Glutamatergic neuron (in vitro differentiated cells): ENCODE measurements at places on chromosomes 12 and 14. TPM values are rescaled to one million over a fixed set of nuclear protein-coding genes. Genes with fewer than 3 reads are reported as not detected.

The MDGA2 gene
- 0.39 TPM for total RNA-seq

DNA sequence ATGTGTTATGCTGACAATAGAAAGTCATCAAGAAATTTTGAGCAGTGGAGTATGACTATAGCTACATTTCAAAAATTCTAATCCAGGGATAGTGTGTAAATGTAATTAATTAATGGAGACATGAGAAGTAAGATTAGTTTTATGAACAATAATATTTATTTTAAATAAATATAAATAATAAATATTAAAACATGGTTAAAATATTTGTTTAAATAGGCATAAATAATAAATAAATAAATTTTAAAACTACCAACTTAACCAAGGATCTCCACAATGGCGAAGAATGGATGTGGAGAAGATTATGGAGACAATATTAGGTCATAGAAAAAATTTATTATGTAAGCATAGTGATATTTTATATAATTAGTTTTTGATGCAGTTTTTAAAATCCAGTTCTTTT, 588.2 kb upstream of the NOVA1 start:
- H3K27ac ChIP-seq: no peak overlapping the region
- no peaks in the 10 kb centered on the region for H3K27me3 ChIP-seq
- DNase-seq: no peak
- H3K36me3 ChIP-seq: no peaks in the 10 kb centered on the region

DNA sequence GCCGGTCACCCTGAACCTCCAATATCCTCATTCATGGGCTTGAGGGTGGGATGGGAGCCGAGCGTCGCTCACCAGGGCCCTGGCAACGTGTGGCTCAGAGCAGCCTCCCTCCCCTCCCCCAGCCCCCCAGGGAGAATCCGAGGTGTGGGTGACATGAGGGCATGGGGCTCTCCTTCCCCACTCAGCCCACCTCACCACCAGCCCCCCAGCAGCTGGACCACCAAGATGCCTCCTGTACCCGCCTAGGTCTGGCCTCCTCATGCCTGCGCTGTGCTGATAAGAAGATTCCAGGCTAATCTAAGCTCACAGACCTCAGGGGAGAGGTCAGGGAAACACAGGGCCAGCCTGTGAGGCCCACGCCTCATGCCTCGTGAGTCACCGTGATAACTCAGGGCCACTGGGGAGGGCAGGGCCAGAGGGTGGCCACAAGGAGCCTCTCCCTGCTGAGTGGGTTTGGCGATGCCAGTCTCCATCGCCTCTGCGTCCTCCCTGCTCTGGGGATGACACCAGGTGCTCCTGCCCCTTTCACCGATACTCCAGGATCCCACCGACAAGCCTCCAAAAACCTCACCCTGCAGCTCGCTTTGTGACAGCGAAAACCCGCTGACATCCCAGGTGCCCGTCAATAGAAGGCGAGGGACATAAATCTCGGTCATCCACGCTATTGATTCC, 56.9 kb downstream of the TESC start:
- H3K4me1 ChIP-seq: peaks cover 10% of the 10 kb centered on the region
- no peaks in the 10 kb centered on the region for H3K36me3 ChIP-seq
- DNase-seq: no peak
- no peak overlapping the region for H3K27ac ChIP-seq
- peaks cover 2% of the 10 kb centered on the region for H3K27me3 ChIP-seq
- H3K4me3 ChIP-seq: peak overlapping the region; percentile 20

DNA sequence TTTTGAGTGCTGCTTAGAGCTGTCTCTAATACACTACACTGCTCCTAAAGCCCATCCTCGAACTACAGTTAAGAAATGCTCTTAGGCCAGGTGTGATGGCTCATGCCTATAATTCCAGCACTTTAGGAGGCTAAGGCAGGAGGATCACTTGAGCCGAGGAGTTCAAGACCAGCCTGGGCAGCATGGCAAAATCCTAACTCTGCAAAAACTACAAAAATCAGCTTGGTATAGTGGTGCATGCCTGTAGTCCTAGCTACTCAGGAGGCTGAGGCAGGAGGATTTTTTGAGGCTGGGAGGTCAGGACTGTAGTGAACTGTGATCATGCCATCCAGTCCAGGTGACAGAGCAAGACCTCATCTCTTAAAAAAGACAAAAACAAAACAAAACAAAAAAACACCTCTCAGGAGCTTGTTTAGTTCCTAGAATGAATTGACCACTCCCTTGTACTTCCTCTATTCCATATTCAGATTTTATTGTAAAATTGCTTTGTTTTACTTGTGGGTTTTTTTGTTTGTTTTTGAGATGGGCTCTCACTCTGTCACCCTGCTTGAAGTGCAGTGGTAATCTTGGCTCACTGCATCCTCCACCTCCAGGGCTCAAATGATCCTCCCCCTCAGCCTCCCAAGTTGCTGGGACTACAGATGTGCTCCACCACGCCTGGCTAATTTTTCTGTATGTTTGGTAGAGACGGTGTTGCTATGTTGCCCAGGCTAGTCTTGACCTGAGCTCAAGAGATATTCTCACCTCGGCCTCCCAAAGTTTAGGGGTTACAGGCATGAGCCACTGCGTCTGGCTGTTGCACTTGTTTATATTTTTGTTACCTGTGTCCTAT, 13.6 kb downstream of the MDM2 start:
- no peaks in the 10 kb centered on the region for H3K36me3 ChIP-seq
- DNase-seq: no peak
- peaks cover 2% of the 10 kb centered on the region for H3K27me3 ChIP-seq
- no peak overlapping the region for H3K4me3 ChIP-seq

DNA sequence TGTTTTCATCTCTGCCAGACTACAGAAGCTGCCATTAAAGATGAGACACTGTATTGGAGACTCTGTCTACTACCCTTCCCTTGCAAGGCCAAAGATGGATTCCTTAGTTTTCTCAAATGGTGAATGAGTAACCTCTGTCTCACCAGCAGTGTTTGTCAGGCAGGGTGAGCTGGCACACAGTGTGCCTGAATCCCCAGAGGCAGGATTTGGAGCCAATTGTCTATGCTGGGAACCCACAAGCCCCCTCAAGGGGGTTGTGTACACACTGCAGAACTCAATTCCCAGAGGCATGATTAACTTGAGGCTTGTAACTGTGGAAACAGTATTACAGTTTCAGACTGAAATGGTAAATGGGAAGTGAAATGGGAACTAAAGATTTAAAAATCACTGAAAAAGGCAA, 136.8 kb upstream of the PTPRB start:
- peaks cover 3% of the 10 kb centered on the region for H3K4me1 ChIP-seq
- no peaks in the 10 kb centered on the region for H3K36me3 ChIP-seq
- H3K27me3 ChIP-seq: no peaks in the 10 kb centered on the region
- H3K27ac ChIP-seq: no peak overlapping the region
- no peak overlapping the region for H3K4me3 ChIP-seq
- no peak for DNase-seq
